ENCODE measurements at places on chromosomes 13 and 19.

GRCh38 chr13:67967031-67967430, 736.9 kb upstream of the PCDH9 start:
- no peak for DNase-seq

GRCh38 chr19:29526730-29527499, 1.1 kb downstream of the VSTM2B start:
- DNase-seq: no peak

- no peak for DNase-seq
These were observed 18.4 kb upstream of the MYCBP2 start for GRCh38 chr13:77345150-77345780.

DNA sequence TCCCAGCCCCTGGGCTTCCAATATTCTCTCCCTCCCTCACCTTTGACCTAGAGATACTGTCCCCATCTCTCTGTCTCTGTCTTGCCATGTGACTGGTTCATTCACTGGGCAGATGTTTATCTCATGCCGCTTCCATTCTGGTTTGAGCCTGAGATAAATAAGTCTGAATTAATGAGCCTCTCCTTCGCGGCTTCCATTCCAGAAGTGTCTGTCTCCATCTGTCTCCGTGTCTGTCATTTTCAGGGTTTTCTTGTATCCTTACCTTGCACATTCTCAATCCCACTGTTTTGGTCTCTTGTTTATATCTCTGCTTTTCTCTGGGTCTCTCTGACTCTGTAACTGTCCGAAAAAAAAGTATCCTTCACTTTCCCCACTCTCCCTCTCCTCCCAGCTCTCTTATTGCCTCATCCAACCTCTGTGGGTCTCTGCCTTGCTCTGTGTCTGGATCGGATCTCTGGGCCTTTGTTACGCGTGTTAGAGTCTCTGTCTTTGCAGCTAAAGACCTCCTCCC, 4.3 kb downstream of the SPHK2 start:
- no peak for DNase-seq

GRCh38 chr13:47478985-47479384, 522.1 kb downstream of the SUCLA2 start:
- no peak for DNase-seq

GRCh38 chr13:60162096-60162495, 1.6 kb downstream of the DIAPH3 start:
- DNase-seq: no peak

DNA sequence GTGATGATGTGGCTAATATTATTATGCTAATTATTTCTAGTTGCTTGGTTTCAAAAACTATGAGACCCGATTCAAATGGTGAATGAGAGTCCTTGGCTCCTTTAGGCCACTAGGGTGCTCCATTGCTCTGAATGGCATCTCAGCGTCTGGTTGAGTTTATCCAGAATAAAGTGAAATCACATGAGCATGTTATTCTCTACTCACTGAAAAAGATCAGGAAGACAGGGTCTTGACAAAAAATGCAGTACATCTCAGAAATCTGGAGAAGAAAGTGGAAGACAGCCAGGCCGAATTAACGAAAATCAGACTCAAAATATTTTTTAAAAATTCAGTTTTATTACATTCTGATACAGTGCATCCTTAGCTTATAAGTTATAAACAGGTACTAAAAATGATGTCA, 516.2 kb downstream of the MYO16 start:
- no peak for DNase-seq

- no peak for DNase-seq
These were observed 21.8 kb upstream of the OBI1 start for GRCh38 chr13:78680576-78681350.

DNA sequence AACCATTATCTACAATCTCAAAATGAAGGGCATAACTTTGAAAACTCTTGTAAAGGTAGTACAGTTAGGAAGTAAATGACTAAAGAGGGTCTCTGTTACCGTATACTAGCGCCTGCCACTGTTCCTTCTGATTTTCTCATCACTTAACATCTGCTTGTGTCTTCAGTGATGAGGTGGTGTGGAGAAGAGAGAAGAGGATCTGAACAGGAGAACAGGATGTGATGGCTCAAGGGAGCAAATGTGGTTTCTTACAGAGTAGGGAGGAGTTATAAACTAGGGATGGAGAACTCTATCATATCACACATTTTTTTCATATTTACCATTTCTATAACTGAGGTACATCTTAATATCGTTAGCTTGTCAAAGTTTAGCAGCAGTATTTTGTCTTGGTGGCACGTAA, 1.1 kb downstream of the KCTD4 start:
- no peak for DNase-seq

Measured in stimulated activated CD4-positive, alpha-beta T cell treated with anti-CD3 and anti-CD28 coated beads, Interleukin-12 subunit alpha, Interleukin-12 subunit beta, amount 100 ng/mL, for 4 hours (primary cell).